Activated CD4-positive, CD25-positive, alpha-beta regulatory T cell (primary cell): ENCODE measurements at places on chromosomes 16 and 17.

- peak; percentile 78 for DNase-seq
These were observed 21.1 kb downstream of the WIPI1 start for GRCh38 chr17:68435876-68436842.

DNA sequence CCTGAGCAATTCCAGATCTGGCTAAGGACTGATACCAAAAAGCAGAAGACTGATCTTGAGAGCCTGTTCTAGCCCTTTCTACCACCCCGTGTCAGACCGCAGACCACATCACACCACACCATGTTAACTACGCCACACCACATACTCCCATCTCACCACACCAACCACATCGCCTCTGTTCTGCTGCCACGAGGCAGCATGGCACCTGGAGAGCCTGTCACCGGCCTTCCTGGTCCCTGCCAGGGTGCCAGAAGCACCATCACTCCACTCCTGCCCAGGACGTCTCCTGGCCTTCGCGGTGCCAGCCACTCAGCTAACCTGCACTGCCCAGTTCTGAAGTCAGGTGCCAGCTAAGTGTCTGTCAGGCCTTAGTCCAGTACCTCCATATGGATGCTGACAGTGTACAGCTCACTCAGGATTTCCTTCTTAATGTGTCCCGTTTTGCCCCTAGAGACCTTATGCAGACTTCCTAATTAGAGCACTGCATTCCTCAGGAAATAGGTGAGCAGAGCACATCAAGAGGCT is 37.2 kb upstream of the BCAR1 start:
- DNase-seq: no peak

GRCh38 chr17:82201498-82201910 is 11.1 kb downstream of the CCDC57 start:
- no peak for DNase-seq

DNA sequence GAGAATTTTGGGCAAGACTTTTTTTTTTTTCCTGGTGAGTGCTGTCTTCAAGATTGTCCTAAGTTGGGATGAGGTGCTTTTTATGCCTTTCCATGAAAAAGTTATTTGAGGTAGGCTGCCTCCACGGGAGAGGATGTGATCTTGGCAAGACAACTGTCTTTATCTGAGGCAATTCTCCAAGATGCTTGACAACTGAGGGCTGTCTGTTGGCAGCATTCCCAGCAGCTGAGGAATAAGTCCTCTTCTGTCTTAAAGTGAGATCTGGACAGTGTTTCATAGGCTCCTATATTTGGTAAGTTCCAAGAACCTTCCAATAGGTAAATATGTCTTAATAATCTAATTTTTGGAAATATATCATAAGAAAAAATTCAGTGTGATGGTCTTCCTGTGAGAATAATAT is 662.0 kb downstream of the CDH11 start:
- no peak for DNase-seq

DNA sequence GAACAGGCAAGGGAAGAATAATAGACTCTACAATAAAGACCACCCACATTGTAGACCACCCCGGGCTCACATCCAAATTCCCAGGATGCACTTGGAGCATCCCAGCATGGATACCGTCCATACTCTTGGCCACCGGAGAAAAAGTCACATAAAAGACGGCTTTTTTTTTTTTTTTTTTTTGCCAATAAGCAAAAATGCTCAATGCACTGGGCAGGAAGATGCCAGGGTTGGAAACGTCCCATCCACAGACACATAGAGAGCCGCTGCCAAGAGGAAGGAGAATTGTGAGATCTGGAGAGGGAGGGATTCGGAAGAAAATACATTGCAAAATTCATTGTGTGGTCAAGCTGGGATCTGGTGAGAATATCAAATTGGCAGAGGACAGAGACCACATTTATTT is 286.7 kb downstream of the XYLT1 start:
- DNase-seq: no peak

GRCh38 chr17:32495359-32496231 is 8.8 kb downstream of the CDK5R1 start:
- no peak for DNase-seq

- DNase-seq: no peak
These were observed 3.9 kb downstream of the TRPV2 start for GRCh38 chr17:16419074-16419928.

- DNase-seq: no peak
These were observed 18.4 kb downstream of the TUBD1 start for GRCh38 chr17:59874376-59874775.

GRCh38 chr16:88049561-88050545 is 98.6 kb downstream of the BANP start:
- DNase-seq: no peak

DNA sequence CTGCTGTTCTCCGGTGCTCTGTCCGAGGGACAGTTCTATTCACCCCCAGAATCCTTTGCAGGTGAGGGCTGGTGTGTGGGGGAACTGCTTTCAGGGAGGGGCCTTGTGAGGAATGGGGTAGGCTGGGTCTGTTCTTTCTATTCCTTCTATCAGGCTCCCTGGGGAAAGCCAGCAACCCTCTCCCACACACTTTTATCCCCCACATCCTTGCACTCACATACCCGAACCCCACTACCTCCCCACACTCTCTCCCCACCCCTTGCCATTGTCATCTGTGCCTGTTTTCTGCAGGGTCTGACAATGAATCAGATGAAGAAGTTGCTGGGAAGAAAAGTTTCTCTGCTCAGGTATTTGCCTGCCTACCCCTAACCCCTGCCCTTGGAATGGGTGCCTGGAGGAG is 6.4 kb upstream of the TCAP start:
- DNase-seq: no peak

DNA sequence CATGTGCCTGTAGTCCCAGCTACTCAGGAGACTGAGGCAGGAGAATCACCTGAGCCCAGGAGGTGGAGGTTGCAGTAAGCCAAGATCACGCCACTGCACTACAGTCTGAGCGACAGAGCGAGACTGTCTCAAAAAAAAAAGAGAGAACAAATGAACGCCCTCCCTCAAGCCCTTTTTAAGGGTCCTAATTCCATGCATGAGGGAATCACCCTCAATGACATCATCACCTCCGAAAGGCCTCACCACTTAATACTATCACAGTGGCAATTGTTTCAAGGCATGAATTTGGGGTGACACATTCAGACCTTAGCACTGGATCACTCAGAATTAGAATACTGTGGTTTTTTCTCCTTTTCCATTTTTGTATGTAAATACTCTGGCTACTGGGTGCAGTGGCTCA is 57.8 kb downstream of the CHD9NB start:
- DNase-seq: no peak

DNA sequence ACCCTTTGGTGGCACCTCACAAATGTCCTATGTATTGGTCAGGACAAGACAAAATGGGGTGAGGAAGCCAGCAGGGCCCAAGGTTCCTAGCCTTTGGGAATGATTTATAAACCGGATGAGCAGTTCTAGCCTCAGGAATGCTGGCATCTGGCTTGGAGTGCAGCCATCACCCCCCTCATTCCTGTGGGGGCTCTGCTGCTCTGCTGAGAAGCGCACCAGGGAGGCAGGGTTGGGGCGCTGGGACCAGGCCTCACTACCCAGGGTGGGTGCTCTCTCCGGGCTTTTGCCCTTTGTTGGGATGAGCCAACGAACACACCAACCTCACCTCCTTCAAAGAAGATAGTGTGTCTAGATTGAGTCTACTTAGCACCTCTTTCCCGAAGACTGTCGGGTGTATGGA is 39.2 kb downstream of the TMEM11 start:
- DNase-seq: no peak

- DNase-seq: peak; percentile 75
These were observed 29.1 kb upstream of the ITGA3 start for GRCh38 chr17:50026837-50027171.

GRCh38 chr16:3879258-3879886 is 1.1 kb downstream of the CREBBP start:
- no peak for DNase-seq

GRCh38 chr17:14372461-14372860 is 71.6 kb downstream of the HS3ST3B1 start:
- DNase-seq: no peak

GRCh38 chr17:77444628-77444983 is 303.8 kb downstream of the SEC14L1 start:
- no peak for DNase-seq

- no peak for DNase-seq
These were observed 3.2 kb downstream of the MAP1LC3B start for GRCh38 chr16:87395181-87395842.

GRCh38 chr17:76132574-76133338 is 8.3 kb downstream of the FOXJ1 start:
- no peak for DNase-seq

GRCh38 chr17:47072886-47073285 is 93.8 kb upstream of the RPRML start:
- no peak for DNase-seq

- DNase-seq: no peak
These were observed 311.3 kb upstream of the SOX9 start for GRCh38 chr17:71809537-71809936.

GRCh38 chr17:45087978-45088377 is 26.9 kb downstream of the NMT1 start:
- DNase-seq: no peak

DNA sequence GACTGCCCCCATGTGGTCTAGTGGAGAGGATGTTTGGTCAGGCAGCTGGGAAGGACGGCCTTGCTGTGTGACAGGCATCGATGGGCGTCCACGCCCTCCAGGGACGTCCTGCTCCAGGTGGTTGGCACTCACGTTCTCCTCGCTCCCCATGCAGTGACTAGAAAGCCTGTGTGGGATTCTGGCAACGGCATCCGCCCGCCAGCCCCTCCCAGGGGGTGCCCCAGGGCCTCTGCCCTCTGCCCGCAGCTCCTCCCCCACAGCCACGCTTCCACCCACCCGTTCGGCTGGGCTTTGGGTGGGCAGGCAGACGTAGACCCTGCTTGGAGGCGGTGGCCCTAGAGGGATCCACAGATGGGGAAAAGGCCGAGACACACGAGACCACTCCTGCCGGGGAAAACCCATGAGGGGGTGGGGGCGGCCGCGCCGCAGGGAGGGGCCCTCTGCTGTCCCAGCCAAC is 4.7 kb upstream of the IL17C start:
- DNase-seq: no peak

DNA sequence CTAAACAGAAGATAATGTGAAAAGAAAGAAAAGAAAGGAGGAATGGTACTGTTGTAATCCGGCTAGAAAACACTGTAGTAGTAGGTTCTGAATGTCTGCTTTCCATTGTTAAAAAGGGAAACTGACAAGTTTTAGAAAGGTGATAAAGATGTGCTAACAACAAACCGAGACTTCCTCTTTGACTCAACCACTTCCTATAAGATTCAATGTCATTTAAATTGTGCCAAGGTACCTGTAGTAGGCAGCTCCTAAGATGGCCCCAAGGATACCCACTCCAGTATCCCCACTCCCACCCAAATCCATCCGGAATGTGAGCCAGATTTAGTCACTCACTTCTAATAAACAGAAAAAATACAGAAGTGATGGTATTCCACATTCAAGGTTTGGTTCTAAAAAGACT is 31.2 kb downstream of the XYLT1 start:
- DNase-seq: no peak

- DNase-seq: peak; percentile 20
These were observed 1.5 kb downstream of the CLDN7 start for GRCh38 chr17:7260651-7261378.

- DNase-seq: no peak
These were observed 34.0 kb downstream of the ITGB3 start for GRCh38 chr17:47287639-47288038.

GRCh38 chr17:27218041-27218440 is 75.9 kb upstream of the WSB1 start:
- no peak for DNase-seq

DNA sequence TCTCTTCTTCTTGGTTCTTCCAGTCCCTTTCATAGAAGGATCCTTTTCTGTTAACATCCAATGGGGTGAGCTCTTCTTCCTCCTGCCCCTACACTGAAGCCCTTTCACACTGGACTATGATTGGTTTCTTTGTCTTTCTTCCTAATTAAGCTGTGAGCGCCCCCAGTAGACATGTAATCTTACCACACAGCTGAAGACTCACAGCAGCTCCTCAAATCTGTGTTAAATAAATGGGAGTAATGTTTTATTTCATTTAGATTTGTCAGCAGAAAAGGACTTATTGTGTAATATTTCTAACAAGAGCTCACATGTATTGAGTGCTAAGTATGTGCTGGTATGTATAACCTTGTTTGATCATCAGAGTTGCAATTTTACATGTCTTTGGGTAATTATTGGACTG is 55.7 kb downstream of the TOX3 start:
- DNase-seq: no peak

DNA sequence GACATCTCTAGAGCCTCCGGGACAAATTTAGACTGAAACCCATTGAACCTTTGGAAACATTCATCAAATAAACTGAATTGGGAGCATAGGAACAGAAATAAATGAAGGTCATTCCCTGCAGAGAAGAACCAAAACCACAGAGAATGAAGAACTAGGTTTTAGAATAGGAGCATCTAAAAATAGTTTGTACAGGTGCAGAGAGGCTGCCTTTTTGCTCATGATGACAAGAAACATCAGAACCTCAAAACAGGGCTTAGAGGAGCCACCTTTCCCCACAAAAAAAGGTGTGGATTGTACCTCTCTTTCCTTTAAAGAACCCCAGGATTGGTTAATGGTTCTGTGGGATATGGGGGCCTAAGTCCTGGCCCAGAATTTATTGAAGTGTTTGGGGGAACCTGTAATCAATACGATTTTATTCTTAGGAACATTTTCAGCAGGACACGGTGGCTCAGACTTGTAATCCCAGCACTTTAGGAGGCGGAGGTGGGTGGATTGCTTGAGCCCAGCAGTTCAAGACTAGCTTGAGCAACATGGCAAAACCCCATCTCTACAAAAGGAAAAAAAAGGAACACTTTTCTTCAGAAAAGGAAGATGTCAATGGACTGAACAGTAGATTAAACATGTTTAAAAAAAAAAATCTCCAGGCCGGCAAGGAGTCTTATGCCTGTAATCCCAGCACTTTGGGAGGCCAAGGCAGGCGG is 37.7 kb upstream of the SLC47A1 start:
- DNase-seq: no peak

DNA sequence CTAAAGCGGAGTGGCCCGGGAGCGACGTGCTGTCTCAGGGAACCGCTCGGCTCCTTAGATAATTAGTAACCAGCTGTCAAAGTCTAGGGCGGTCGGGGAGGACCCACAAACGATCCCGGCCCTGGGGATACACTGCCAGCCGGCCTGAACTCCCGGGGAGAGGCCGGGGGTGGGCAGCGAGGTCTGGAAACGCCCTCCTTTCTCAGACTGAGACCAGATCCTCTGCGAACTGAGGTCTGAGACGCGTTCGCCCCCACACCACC is 1.3 kb downstream of the HNF1B start:
- no peak for DNase-seq

- no peak for DNase-seq
These were observed 11.2 kb downstream of the ARHGAP23 start for GRCh38 chr17:38439436-38439835.

GRCh38 chr16:74868501-74868900 is 93.9 kb upstream of the FA2H start:
- DNase-seq: no peak

- DNase-seq: no peak
These were observed 42.1 kb upstream of the MAF start for GRCh38 chr16:79642652-79643051.
